ENCODE measurements at places on chromosomes 12 and 14.

DNA sequence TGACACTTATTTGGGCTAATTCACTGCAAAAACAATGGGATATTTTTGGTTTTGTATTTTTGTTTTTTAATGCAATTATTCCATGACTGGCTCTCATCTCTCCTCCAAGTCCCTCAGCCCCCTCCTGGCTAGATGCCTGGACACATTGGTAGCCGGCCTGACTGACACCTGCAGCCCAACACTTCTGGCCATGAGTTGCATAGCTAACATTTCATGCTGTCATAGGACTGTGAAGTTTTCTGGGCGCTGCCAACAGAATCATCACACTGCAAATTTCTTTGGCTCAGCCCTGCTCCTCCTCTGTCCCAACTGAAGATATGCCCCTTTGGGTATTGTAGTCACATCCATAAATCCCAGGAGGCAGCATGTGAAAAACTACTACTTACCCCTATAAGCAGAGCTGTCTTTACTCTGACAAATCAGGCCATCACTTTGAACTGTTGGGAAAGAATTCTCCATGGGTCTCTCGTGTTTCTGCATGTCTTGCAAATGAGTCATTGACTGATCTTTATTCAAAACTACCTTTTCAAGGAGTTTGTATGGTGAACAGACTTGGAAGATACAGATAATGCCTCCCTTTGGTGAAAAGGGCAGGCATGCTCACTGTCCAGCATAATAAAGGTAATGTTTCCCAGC lies 126.7 kb upstream of the LGR5 start:
- no peak for DNase-seq

DNA sequence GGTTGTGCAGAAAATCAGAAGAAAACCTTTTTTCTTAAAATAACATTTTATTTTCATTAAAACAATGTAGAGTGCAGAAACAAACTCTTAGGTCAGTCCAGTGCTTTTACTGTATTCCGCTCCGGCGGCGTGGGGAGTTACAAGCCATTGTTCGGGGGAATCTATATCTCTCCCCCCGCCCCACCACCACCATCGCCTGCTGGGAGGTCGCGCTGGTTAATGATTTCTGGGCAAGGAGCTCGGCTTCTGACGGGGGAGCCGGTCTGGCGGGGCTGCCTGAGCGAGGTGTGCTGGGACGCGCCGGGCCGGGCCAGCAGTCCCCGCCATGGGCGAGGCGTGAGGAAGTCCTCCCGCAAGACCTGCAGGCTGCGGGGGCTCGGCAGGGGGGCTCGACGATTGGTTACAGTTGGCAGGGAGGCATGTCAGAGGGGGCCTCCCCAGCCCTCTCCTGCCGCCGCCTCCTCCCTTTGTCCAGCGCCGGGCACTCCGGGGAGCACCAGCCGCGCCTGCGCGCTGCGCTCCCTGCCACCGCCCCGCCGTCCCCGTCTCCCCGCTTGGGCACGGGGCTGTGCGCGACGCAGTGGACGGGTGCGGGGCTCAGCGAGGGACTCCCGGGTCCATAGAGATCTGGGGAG lies 1.0 kb upstream of the DUSP6 start:
- no peak for DNase-seq

DNA sequence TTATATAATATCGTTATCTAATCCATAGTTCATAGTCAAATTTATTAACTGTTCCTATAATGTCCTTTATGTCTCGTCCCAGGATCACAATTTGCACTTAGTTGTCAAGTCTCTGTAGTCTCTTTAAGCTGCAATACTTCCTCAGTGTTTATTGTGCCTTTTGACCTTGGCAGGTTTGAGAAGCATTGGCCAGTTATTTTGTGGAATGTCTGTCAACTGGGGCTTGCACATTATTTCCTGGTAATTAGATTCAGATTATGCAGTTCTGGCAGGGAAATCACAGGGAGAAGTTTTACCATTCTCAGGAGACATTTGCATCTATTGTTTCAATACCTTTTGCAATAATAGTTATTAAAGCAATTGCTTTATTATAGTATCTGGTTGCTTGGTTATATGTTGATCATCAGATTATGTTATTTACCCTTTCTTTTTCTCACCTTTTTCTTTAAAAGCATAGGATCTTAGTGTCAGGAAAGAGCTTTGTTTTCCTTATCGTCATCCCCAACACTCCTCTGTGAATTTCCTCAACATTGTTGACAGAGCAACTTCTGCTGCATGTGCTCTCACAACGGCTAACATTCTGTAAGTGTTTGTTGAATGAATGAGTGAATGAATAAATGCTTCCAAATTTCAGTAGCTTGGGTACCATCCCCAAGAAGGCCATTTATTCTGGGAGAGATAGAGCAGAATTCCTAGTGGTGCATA lies 3.7 kb upstream of the ART4 start:
- DNase-seq: no peak

- DNase-seq: no peak
Observed at GRCh38 chr12:101694297-101694848, 3.1 kb upstream of the CHPT1 start.

DNA sequence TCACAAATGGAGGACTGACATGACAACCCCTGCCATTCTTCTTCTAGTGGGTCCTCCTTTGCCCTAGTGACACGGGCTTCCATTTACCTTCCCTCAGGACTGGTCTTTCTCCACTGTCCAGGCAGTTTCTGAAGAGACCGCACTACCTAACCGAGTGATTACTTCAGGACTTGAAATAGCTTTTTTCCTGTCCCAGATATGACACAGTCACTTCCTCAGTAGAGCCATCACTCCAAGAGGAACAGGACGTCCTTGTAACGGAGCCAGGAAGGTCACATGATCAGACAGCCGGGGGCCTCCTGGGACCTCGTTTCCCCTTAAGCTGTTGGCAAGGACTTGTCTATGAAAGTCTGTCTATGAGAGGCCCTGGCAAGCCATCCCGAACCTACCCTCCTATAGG lies 62.3 kb downstream of the FOS start:
- DNase-seq: no peak

Measured in Panc1 (cell line).